ENCODE measurements at places on chromosomes 16 and 17.

DNA sequence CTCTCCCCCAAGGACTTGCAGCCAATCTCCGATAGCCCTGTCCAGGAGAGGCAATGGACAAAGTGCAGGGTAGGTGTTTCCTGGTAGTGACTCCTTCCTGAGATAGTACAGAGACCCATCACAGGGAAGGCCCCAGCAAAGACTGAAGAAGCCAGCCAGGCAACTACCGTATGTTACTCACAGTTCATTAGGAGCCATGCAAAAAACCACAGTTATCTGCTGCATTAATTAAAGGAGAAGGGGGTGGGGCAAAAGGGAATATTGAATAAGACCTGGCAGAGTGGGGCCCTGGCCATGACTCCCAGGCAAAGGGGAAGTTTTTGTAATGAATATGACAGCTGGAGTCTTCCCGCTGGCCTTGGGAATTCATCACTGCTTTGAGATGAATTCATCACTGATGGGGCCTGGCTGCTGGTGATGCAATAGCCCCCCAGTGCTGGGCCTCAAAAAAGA is 2.5 kb upstream of the SLC13A2 start:
- no peak for DNase-seq

GRCh38 chr17:66549731-66550207 is 247.4 kb downstream of the PRKCA start:
- no peak for DNase-seq

- no peak for DNase-seq
Observed at GRCh38 chr17:79627184-79627765, 16.4 kb upstream of the RBFOX3 start.

DNA sequence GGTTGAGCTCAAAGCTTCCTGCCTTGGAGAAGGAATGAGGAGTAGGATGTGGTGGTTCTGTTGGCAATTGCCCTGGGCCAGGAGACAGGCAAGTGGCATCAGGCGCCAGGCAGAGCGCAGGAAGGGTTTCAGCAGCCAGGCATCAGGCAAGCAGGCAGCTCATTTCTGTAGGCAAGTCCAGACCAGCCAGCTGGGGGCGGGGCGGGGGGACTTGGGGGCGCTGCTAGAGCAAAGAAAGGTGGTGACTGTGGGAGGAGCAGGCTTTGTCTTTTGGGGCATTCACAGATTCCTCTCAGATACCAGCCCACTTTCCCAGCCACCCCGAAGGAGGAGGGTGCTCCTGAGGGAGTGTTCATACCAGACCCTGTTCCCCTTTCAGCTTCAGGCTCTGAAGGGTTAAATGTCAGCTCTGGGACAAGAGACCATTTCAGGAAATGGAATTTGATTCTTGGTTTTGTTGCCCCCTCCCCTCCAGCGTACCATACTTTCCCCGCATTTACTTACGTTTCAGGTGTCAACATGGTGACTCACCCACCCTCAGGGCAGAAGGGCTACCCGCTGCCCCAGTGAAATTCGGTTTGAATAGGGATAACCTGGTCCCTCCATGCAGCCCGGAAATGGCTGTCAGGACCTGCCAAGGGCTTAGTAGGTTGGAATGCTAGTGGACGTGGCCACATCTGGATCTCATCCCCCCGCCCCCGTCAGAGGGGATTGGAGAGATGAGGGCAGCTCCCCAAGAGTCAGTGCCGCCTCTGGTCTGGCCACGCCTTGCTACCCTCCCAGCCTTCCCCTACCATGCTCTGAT is 13.2 kb downstream of the NGFR start:
- no peak for DNase-seq

DNA sequence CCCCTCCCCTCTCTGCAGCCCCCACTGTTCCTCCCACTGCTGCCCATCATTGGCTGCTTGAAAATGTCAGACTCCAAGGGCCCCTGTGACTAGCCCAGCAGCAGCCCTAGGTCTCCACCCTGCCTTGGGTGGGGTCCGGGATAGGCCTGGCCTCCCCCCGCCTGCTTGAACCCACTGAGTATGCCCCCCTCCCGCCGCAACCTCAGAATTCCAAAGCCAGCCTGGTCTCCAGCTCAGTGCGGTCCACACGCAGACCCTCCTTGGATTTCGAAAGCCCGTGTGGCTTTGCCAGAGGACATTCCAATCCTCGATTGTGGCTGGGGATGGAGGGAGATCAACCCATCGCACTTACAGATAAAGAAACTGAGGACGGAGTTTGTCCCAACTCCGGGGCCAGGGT is 6.4 kb downstream of the DPEP1 start:
- no peak for DNase-seq

DNA sequence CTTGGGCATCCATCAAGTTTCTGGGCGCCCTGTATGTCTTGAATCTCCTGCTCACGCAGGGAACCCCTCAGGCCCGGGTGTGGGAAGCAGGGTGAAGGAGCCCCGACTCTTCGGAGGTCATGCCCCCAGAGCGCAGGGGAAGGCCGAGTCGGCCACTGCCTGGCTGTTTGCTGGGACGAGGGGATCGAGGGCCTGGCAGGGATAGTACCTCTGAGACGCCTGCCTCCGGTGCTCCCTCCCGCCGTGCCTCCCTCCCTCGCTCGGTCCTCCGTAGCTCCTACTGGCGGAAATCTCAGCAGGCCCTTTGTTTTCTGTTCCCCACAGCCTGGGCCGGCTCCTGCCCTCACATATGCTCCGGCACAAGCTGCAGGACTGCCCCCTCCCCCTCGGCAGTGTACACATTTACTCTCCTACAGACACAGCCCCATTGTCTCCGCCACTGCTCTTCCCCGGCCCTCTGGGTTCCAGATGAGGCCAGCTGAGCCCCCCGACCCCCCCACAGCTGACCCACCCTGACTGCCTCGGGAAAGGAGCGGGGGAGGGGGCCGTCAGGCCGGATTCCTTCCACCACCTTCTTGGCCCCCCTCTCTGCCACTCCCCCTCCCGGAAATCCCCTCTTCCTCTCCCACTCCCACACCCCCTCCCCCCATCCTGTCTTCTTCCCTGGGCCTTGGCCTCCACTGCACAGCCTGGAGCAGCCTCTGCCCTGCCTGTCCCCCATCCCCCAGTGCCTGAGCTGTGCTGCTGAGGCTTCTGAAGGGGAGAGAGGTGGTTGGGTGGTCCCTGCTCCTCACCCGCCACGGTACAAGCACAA is 1.4 kb downstream of the TRAF4 start:
- DNase-seq = peak; percentile 11

GRCh38 chr17:49741692-49742076 is 22.2 kb downstream of the FAM117A start:
- DNase-seq = no peak

DNA sequence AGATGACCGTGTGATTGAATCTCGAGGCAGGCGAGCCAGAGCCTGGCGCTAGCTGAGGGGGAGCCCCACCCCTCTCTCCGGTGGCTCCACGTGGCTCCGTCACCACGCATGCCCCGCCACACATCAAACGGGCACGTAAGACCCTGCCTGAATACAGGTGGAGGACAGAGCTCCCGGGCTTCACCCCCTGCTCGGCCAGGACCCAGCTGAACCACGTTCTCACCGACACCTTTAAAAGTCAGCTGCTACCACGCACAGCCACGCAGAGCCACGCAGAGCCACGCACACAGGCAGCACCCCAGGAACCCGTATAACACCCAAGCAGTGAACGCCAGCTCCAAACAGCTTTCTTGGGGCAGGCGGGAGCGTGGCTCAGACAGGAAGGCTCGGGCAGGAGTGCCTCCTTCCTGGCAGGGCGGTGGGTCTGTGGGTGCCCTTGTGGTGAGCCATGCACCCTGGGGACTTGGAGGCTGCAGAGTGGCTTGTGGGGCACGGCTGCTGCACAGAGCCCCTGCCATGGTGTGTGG is 4.4 kb downstream of the TMEM204 start:
- DNase-seq = no peak

- no peak for DNase-seq
Observed at GRCh38 chr16:74759564-74759963, 15.1 kb downstream of the FA2H start.

GRCh38 chr17:13200671-13201070 is 182.8 kb upstream of the ELAC2 start:
- no peak for DNase-seq

- DNase-seq = no peak
Observed at GRCh38 chr17:73168667-73169066, 3.9 kb downstream of the SSTR2 start.

GRCh38 chr16:14364386-14365199 is 265.5 kb downstream of the PARN start:
- DNase-seq = no peak

- DNase-seq = no peak
Observed at GRCh38 chr17:65099941-65100315, 37.2 kb upstream of the RGS9 start.

GRCh38 chr17:19359151-19359550 is 3.4 kb downstream of the B9D1 start:
- DNase-seq = no peak

- DNase-seq = no peak
Observed at GRCh38 chr17:53032861-53033271, 789.9 kb upstream of the KIF2B start.

DNA sequence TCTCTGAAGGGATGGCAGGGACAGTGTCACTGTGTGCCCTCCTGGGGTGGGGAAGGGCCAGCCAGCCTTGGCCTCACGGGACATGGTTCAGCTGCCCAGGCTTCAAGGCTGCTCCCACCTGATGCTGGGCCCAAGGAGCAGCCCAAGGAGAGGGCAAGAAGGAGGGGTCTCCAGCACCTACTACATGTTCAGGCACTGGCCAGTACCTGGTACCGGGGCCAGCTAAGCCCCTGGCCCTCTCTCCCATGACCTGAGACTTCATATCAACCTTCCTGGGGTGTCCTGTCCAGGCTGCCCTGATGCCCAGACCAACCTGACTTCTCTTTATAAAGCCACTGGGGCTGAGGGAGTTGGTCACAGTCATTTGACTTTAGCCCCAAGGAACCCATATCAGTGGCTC is 1.3 kb downstream of the USH1G start:
- DNase-seq = no peak

DNA sequence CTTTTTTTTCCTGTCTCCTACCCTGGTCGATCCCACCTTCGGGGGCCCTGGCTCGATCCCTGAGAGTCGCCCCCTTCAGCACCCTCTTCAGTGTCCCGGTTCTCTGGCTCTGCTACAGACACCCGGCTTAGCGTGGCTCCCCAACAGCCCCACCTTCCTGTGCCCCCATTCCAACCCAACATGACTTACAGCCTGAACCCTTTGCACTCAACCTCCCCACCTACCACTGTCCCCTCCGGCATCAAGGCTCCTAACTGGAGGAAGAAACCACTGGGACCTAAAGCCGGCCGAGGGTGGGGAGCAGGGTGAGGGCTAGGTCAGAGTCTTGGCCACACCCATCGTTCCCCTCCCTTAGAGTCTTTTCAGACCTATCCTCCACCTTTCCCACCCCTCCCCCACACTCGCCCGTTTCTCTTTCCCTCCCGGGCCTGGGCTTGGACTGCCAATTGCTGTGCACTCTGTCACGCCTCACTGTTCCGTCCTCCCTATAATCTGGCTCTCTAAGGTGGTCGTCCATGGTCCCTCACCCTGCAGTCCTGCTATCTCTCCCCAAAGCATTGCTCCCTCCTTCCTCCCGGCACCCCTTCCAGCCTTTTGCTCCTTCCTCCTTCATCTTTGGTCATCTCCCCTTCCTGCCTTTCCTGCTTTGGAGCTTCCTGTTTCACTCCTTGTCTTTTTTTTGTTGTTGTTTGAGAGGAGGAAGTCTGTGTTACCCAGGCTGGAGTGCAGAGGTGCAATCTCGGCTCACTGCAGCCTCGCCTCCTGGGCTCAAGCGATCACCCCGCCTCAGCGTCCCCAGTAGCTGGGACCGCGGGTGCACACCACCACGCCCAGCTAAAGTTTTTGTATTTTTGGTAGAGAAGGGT is 890 bp upstream of the CLDN7 start:
- DNase-seq = no peak

Measured in NCI-H1930 (cell line).